ENCODE measurements at places on chromosomes 4 and X.

DNA sequence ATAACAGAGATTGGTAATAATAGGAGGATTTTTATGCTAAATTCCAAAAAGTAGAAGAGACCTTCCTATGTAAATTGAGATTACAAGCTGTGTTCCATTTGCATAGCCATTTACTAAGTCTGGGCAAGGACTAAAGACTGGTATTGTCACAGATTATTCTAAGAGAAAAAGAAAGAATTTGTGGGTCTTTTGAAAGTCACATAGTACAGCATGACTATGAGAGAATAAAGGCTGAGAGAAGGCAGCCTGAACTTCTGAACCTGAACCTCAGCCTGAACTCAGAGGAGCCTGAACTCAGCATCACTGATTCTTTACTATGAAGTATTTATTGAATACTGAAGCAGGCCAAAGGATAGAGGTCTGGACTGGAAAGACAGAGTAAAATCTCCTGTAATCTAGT, 297.5 kb downstream of the STPG2 start:
- no peak for DNase-seq

DNA sequence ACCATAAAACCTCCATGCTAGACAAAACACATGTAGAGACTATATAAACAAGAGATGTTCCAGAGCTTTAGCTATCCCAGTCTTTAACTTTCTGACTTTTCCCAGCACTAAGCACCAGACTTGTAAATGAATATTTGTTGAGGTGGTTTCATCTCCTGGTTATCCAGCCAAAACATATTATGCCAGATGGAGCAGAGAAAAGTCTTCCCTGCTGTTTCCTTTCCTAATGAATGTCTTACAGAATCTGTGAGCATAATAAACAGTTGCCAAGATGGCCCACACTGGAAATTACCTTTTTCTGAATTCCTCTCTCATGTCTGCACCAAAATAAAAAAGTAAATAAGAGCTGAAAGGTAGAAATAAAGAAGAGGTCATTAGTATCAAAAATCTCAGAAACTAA, 159.2 kb downstream of the TECRL start:
- peak; percentile 95 for DNase-seq

DNA sequence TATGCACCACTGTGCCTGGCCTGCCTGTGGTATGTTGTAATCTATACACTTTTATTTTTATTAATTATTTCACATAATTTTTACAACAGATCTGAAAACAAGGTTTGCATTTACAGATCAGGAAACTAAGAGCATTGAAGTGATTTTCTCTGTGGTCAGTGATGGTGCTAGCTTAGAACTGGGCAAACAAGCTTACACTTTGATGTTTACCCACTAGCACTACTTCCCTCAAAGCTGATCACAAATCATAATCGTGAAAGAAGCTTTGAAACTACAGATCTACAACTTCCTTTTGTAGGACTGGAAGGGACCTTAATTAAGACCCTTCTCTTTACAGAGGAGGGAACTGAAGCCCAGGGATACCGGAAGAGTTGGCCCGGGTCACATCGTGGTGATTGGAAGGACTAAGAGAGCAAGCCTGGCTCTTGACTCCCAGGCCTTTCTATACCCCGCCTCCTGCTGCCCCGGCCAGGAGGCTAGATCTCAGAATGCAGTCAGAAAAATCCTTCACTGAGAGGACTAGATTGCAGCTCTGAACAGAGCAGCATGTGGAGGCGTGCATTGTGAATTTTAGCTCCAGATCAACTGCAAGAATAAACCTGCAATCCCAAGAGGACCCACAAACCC, 93.7 kb upstream of the ZNF827 start:
- DNase-seq, result no peak

DNA sequence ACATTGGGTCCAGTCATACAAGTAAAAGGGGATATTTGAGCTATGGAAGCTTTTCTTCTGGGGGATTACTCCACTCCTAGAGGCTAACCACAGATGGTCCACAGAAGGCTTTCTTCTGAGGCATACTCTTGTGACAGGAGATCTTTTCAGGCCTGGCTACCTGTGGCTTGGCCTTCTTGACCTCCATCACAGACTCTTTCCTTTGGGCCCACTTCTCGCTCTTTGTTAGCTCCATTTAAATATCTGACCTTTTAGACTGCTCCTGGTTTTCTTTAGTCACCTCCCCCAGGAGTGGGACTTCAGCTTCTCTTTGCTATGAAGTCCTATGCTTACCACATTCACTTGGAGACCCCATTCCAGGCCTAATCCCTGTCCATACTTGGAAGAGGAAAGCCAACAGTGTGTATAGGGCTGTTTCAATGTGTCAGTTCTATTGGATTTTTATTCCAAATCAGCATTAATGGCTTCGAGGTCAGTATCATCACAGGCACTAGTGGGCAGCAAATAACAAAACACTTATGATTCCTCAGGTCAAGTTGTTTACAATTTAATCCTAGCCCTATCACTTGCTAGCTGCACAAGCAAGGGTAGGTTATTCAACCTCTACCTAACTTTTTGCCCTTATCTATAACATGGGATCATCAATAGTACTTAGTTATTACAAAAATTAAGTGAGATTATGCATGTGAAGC, 26.3 kb downstream of the GPC3 start:
- no peak for DNase-seq

- no peak for DNase-seq
These were observed 140.0 kb upstream of the SCML1 start for GRCh38 chrX:17597327-17597726.

DNA sequence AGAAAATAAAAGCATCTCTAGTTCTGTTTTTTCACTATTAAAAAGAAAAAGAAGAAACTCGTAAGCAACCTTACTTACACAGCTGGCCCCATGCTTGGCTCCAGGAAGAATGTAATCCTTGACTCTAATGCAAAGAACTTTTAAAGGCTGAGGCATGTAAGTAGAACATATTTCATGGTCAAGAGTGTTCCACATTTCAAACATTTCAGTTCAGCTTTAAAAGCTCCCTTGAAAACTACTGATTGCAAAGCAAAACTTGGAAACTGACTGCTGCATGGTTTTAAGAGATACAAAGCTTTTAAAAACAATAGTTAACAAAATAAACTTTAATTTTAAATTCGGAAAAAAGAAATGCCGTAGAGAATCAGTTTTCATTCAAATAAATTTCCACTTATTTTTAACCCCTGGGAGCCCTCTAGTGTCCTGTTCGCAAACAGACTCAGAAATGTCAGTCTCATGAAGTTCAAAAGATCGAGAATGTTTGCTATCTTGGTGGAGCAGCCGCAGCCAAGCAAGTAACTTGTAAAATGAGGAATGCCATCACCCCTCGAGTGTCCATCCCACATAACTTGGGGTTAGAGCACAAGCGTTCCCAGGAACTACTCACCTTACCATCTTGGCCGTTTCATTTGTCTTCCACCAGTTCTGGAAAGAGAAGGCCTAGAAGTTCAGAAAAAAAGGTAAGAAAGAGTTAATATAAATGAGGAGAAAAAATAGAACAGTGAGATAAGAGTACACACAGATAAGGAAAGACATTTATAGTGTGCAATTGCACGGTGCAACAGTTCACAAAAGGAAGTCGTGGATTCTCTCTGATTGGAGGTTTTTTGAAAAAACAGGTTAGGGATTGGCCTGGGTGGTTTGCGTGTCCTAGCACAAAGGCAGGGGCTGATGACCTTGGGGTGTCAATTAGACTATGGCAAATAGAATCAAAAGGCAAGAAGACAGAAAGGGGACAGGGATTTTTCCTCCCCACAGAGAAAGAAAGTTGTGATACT, at the start of gene GASK1B:
GASK1B (minus strand) TSS at position 765 of the 998 bp plus-strand sequence. CDS start 1,650 bp downstream, outside the sequence.
- peak; percentile 38 for DNase-seq

DNA sequence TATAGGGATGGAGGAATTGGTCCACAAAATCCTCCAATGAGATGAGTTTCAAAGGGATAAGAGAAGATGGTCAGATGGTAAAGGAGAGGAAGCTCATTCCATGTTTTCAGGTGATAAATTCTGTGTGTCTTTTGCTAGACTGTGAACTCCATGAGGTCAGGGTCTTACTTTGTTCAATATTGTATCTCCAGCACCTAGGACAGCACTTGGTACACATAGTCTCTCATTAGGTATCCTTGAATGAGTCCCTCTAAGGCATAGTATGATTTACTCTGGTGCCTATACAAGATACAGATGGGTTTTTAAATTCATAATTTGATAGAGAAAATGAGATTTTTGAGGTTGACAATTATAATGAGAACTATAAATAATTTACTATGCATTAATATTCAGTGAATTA, 184.3 kb upstream of the BMP3 start:
- no peak for DNase-seq

DNA sequence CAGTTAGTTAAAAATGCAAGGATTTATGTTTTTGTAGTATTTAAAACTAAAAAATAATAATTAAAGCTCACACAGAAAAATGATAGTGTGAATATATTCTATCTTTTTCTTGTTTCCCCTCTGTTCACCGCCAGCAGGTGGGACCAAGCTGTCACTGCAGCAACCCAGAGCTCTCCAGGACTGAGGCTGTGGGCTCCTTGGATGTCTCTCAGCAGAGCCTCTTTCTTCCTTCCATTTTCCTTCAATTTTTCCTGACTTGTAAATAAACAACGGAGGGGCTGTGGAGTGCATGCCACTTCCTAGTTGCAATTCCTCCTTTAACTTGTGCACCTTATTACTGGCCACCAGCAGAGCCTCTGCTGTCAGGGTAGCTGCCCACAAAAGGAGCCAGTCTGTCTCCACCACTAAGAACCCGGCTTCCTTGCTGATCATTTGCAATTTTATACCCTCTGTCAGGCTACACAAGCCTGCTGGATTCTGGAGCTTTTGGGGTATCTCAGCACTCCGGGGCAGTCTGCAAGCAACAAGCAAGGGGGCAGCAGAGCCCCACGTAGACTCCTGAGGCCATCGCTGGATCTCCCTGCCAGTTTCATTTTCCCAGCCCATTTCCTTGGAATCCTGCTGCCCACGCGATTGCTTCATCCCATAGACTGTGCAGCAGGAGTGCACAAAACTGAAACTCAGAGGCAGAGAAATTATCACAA, 1467.4 kb downstream of the C4orf33 start:
- DNase-seq, result no peak

DNA sequence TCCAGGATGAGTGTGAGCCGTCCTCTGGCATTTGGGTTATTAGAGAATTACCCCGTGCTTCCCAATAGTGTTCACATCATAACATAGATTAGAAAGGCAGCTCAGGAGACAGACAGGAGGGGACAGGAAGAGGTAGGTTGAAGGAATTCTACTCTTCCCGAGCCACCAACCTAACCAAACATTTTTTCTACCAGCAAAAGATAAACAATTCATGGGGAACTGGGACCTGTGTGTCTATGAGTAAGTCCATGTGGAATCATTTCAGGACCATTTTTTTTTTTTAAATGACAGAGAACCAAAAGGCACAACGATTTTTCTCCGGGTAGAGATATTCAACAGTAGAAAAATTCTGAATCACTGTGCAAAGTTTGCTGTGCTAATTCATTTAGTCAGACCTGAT, 174.2 kb upstream of the ETNPPL start:
- DNase-seq, result no peak

- no peak for DNase-seq
These were observed 22.1 kb downstream of the EPGN start for GRCh38 chr4:74330295-74330750.

- peak; percentile 40 for DNase-seq
These were observed 945.0 kb upstream of the INTU start for GRCh38 chr4:126687655-126688358.

GRCh38 chrX:13685126-13685763, 3.7 kb upstream of the RAB9A start:
- no peak for DNase-seq

DNA sequence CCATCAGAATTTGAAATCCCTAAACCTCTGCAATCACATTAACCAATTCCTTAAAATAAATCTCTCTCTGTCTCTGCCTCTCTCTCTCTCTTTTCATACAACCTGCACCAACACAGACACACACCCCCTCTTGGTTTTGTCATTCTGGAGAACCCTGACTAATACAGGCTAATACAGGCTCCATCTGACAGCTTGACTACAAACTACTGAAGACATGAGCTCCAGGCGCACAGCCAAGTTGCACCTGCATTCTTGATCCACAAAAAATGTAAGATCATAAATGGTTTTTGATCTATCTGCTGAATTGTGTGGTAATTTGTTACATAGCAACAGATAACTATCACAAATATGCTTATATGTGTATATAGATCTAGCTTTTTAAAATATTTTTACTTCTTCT, 2414.2 kb downstream of the PCDH7 start:
- no peak for DNase-seq

DNA sequence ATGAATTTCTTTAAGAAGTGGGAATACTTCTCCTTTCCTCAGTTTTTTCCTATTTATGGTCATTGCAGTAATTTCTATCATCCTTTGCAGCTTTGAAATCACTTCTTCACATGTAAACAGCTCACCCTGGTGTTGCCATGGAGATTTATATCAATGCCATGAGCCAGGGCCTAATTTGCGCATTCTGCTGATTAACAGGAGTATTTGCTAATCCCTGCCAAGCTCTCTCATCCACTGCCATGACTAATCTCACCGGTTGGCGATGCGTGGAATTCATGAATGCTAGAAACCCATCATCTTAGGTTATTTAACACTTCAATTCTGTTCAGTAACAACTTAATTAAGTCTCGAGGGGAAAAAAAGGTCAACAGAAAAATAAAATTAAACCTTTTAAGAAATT, 11.8 kb upstream of the FGF13 start:
- DNase-seq, result no peak

GRCh38 chr4:26413582-26413981, 76.7 kb downstream of the CCKAR start:
- DNase-seq, result no peak

GRCh38 chr4:27759611-27760575, 899.3 kb downstream of the STIM2 start:
- DNase-seq, result no peak

GRCh38 chrX:133609166-133609565, 193.9 kb upstream of the GPC4 start:
- DNase-seq, result no peak

GRCh38 chr4:179919587-179919986, 2323.6 kb upstream of the TENM3 start:
- no peak for DNase-seq

DNA sequence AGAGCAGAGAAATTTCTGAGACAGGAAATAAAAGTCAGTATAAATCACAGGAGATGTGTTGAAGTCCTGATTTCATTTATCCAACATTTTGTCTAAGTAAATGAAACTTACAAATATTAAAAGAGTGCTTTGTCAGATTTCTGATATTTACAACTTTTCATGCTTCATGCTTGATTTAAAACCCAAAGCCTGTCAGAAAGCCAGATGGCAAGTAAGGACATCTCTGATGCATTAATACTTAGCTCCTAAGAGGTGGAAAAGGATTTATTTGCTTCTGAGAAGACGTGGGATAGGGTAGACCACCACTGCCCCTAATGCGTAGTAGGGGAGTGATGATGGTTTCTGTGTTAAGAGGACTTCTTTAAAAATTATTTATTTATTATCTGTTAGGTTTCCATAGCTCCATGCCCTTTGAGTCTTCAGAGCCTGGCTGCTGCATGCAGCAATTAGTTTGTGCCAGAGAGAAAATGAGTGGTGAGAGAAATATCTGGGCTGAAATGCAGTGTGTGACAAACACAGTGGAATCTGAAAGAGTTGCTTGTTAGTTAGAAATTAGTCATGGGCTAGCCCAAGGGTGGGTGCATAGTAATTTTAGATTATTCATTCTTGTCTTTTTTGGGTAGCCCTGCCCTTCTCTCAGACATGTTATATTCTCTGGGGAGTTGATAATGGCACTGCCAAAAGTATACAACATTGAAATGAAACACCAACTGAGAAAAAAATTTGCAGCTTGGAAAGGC, 333.8 kb downstream of the C4orf33 start:
- DNase-seq, result peak; percentile 22

Data from NCI-H446 treated with DMSO at 0.1 percent for 48 hours (cell line).